NCI-H2081 treated with DMSO at 0.1 percent for 48 hours (cell line): ENCODE measurements at places on chromosomes 6 and 20.

- no peak for DNase-seq
Measured at GRCh38 chr20:25281541-25281991, 33.7 kb downstream of the PYGB start.

DNA sequence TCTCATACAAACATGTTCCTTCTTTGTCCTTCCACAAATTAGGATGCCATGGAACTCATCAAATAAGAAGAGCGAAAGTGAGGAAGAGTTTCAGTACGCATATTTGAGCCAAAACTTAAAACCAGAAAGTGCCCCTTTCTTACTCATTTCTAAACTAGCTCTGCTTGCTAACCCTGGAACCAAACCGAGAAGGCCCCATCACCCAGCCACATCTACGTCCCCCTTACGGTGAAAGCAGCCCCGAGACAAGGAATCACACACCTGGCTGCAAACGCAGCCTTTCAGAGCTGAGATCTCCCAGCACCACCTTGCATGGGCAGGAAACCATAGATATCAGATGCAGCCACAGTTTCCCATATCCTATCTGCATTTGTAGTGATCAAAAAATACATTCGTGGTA lies 28.5 kb downstream of the TRERF1 start:
- no peak for DNase-seq

DNA sequence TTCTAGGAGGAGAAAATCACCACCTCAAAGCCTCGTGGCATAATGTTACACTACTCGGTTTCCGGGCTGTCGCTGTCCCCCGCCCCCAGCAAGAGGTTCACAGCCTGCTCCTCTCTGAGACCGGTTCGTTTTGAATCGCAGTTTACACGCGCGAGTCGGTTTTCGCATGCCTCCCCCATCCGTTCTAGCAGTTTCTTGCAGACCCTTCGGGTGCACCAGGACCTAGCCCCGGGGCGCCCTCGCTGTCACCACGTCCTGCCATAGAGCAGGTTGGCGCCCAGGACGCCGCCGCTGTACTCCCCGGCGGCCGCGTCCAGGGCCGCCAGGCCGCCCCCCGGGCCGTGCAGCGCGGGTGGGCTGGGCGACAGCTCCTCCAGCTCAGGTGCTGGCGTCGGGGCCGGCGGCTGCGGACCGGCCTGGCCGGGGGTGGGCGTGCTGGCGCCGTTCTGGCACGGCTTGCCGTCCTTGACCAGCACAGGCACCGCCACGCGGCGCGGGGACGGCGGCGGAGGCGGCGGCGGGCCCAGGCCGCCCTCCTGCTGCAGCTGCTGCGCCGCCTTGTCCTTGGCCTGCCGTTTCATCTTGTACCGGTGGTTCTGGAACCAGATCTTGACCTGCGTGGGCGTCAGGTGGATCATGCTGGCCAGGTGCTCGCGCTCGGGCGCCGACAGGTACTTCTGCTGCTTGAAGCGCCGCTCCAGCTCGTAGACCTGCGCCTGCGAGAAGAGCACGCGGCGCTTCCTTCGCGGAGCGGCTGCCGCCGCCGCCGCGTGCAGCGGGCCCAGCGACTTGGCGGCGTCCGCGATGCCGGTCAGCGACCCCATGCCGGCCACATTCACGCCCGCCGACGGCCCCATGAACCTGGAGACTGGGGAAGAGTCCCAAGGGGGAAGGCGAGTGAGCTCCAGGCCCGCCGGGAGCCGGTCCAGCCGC lies 1.4 kb downstream of the NKX2-4 start:
- DNase-seq = no peak

GRCh38 chr20:61037498-61037897 lies 214.6 kb upstream of the CDH4 start:
- no peak for DNase-seq

DNA sequence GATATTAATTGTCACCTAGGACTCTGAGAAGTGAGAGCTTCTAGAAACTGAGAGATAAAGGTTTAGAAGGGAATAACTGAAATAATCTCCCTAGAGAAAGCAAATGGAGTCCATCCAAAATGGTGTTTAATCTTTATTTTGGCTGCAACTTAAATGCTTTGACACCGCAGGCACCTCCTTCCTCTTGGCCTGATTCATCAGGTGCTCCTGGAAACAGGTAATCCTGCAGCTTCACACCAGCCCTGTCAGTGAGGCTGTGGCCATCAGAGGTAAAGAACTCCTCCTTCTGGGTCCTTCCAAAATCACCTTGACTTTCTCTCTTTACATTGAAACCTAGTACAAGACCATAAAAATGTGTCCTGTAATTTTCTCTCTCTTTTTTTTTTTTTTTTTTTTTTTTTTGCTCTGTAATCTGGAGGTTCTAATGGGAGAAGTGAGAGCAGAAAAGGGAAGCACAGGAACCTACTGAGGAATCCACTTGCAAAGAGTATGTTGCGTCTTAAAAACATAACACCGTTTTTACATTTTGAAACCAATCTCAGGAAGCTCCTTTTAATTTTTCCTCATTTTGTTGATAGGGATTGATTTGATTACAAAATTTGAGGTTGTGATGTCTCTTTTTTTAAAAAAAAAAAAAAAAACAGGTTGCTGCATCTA lies 124.2 kb downstream of the LRRC1 start:
- no peak for DNase-seq

DNA sequence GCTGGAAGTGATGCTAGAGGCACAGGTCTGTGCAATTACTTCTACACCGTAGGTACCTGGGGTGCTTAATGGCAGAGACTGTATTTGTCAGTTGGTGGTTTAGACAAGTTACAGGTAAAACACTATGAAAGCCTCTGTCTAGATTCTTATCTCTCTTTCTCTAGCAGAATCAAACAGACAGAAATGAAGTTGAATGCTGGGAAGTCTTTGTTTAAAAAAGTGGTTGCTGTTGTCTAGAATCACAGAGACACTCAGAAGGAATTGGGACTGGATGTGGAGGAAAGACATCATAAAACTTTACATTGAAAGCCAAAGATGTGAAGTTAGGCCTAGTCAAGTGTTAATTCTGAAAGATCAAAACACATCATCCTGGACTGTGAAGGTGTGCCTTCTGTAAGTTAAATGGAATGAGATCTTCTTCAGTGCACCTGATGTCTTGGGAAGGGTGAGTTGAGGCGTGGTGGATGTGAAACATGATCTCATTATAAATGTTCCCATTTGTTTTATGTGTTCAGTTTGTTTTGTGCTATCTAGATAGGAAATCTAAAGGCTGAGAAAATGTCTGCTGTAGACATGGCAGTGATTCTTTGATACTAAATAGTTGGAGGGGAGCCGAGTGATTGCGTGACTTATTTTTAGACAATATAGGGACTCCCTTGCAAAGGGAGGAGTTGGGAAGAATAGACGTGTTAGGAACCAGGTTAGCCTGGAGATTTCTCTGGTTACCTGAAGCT lies 290.2 kb downstream of the SOX4 start:
- no peak for DNase-seq

- no peak for DNase-seq
Measured at GRCh38 chr6:14339711-14340584, 222.4 kb downstream of the CD83 start.

DNA sequence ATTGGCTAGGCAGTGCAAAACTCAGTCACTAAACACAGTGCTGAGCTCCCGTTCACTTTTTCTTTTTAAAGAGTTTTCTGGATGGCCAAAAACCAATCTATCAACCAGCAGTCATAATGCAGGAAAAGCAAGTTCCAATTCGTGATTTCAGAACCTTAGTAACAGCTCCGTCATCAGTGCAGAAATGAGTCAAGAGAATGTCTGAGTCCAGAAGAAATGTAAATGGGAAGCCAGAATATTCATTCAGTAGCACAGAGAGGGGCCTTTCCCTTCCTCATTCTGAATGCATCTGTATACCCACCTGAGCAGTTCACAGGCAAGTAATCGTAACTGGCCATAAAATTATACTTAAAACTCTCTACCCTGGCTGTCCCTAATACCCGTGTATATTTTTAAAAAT lies 20.4 kb downstream of the HUS1B start:
- DNase-seq = no peak

DNA sequence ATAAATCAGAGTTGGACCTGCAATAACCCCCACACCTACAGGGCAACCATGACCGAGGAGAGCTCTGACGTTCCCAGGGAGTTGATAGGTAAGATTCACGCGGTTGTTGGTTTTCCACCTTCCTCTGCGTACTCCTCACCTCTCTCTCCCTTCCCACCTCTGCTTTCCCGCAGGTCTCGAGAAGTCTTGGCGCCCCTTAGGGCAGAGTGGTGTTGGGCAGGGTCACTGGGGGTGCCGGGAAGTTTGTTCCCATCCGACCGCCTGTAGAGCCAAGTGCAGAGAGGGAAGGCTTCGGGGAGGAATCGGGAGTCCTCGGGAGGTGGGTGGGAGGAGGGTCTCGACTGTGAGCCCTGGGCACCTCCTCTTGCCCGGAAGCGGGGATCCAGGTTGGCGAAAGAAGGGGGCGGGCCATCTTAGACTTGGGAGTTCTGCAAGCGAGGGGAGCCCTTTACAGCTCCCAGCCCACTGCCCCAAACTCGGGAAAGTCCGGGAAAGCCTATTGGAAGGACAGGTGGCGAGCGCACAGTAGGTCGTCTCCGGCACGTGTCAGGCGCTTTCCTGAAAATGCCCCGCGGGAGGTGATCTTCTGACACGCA lies 672 bp downstream of the CARMIL1 start:
- no peak for DNase-seq

GRCh38 chr6:155182103-155182502 lies 81.7 kb upstream of the CLDN20 start:
- DNase-seq = no peak

DNA sequence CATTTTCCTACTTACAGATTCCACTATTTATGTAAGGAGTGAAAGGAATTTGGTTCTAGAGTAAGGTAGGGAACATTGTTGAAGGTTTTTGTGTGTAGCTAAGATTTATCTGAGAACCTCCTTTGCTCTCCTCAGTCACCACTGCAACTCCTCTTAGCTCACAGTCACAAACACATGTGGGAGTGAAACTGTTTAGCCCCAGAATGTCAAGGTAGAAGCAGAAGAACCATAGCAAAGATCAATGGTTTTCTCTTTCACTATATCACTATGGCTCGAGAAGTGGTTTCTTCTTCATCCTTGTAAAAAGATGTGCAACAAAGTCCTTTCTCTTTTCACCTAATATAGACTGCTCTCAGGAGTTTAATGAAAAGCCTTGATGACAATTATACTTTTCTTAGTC lies 6.5 kb upstream of the DEFB112 start:
- DNase-seq = no peak

DNA sequence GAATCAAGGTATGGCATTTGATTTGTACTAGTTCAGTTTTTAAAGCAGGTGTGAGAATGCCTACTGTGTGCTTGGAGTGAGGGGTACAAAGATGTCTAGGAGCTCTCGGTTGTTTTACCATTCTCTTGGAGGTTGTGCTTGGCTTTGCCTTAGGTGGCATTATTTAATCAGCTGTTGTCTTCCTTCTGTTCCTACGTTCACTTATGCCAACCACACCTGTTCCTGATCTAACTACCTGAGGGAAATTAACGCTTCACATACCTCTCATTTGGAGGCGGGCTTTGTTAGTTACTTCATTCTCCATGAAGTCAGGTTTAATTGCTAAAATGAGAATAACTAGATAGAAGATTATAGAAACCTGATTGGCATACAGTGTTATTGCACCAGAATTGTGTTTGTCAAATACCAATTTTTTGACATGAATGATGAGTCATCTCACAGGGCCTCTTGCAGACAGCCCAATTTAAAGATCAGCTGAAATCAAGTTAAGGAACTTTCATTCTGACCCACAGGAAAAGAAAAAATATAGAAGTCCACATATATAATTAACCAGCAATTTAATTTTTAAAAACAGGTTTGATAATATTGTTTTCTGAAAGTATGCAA lies 24.8 kb upstream of the PBOV1 start:
- no peak for DNase-seq

DNA sequence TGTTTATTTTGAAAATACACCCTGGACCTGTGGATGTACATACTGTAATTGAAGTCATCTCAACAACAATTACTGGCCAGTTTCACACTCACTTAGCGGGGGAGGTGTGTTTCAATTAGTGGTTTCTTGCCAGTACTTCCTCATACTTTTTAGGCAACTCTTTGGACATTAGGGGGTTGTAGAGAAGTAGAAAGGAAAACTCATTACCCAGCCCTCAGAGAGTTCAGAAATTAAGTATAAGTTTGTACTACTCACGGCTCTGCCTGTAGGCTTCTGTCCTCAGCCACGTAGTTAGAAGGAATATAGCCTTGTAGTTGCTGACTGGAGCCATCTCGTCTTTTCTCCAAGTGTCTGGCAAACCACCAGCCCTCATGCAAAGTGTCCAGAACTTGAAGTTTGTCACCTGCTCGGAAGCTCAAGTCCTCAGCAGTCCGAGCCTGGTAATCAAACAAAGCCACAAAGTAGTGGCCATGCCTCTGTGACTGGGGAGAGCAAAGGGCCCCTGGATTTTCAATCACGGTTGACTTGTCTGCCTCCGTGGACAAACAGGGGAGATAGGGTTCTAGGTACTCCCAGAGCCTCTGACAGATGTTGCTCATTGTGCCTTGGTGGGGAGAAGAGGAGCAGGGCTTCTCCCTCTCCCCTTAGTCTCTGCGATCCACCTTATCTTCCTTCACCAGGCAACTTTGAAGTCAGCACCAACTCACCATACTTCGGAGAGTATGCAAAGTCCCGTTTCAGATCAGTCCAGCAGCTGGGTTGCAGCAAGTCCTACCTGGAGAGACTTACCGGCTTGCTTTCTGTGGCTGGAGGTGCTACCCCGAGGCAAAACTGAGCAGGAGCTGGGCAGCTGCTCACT lies 749 bp downstream of the FRK start:
- no peak for DNase-seq

GRCh38 chr20:49679634-49680033 lies 34.0 kb downstream of the B4GALT5 start:
- DNase-seq = no peak

GRCh38 chr6:99178168-99178567 lies 171.3 kb downstream of the FAXC start:
- no peak for DNase-seq
